ENCODE measurements at places on chromosomes 6 and 20. TPM values are rescaled to one million over a fixed set of nuclear protein-coding genes. Genes with fewer than 3 reads are reported as not detected.

Gene SPATA25
- 0.76 TPM for total RNA-seq

- peaks cover 17% of the 10 kb centered on the region for H3K4me1 ChIP-seq
- H3K36me3 ChIP-seq = no peaks in the 10 kb centered on the region
- H3K27ac ChIP-seq = no peak overlapping the region
Measured at GRCh38 chr6:167113047-167113754, 9.7 kb upstream of the CCR6 start.

DNA sequence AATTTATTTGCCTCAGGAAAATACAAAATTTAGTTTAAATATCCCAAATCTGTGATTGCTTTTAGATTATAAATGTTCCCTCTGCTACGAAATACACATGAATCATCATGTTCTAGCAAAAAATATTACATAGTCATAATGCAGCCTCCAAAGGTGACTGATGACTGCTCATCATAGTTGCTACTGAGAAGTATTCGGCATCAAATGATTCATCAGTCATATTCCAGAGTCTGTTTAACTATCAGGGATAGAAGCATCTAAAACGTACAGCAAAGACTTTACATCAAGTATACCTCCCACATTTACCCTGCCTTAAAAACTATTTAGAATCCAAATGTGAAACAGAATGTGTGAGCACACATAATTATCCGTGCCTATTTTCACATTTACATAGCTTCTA, 626.0 kb downstream of the CDH26 start:
- H3K27ac ChIP-seq = no peak overlapping the region
- no peaks in the 10 kb centered on the region for H3K36me3 ChIP-seq
- no peaks in the 10 kb centered on the region for H3K4me1 ChIP-seq

DNA sequence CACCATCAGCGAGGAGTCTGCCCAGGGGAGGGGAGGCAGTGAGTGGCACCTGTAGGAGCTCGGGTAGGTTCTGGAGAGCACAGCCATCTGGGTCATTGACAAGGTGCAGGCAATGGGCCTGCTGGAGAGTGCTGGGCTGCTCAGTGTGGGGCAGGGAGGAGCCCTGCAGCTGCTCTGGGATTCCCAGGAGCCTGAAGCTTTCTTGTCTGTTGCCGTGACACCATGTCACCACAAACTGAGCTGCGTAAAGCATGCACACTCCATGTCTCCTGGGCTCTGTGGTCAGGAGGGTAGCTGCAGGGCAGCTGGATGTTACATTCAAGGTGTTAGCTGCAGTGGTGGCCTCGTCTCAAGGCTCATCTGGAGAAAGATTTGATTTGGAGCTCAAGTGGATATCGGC, 4.5 kb upstream of the SLC22A1 start:
- H3K4me3 ChIP-seq = no peak overlapping the region
- peaks cover 12% of the 10 kb centered on the region for H3K36me3 ChIP-seq
- H3K27ac ChIP-seq = no peak overlapping the region
- DNase-seq = no peak
- H3K27me3 ChIP-seq = no peaks in the 10 kb centered on the region

Gene NMBR
- total RNA-seq = not detected

GRCh38 chr6:65803186-65803585, 96.2 kb upstream of the EYS start:
- H3K4me3 ChIP-seq = no peak overlapping the region
- no peak for DNase-seq
- no peak overlapping the region for H3K27ac ChIP-seq
- no peaks in the 10 kb centered on the region for H3K4me1 ChIP-seq

All from activated CD8-positive, alpha-beta T cell treated with anti-CD3 and anti-CD28 coated beads, Interleukin-2, amount 10 ng/mL, durations not matched to agents 7 days and 5 days (primary cell).